Bone marrow (tissue), 2 donors: ENCODE measurements at places on chromosomes 6 and 20.

GRCh38 chr6:25147223-25147622, 132.0 kb upstream of the CARMIL1 start:
- peak; percentile 59 for DNase-seq

- DNase-seq = no peak
Measured at GRCh38 chr6:36783603-36784375, 55.5 kb downstream of the CPNE5 start.

DNA sequence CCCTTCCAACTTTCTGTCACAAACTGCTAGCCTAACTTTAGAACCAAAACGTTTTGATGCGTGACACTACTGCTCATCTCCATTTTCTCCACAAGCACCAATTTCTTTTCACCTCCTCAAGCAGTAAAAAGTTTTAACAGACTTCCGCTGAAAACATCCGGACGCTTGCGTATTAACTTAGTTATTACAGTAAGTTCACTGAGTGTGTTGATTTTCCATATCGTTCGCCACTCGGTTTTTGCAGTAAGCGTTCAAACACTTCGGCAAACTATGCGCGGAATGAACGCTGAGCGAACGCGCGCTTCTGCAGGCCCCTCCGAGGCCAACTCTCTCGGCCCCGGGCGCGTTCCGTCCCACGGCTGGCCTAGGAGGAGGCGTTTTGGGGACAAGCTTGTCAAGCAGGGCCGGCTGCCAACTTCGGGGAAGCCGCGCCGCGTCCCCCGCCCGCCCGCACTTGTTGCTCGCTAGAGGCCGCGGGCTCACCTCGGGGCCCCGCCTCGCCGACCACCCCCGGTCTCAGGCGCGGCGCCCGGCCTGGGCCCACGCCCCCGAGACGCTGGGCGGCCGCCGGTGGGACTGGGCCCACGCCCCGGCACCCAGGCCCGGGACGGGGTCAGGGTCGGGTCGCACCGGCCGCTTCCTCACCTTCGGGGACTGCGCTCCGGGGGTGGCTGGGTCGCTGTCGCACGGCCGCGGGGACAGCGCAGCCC, 945 bp downstream of the PHF10 start:
- DNase-seq = peak; percentile 20

- no peak for DNase-seq
Measured at GRCh38 chr20:43900496-43900895, 14.2 kb upstream of the TOX2 start.

DNA sequence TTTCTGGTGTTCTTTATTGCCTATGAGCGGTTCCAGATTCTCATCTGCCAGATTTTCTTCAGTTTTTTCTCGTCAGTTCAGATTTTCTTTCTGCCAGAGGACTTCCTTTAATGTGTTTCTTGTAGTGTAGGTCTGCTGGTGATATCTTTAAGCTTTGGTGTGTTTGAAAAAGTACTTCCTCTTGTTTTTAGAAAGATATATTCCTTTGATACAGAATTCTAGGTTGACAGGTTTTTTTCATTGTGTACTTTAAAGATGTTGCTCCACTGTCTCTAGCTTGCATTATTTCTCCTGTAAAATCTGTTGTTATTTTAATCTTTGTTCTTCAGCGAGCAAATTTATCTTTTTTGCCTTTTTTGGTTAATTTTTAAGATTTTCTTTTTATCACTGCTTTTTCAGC, 36.9 kb downstream of the ASXL1 start:
- no peak for DNase-seq
